ENCODE measurements at places on chromosomes 5 and 9.

GRCh38 chr9:119157196-119157595, 212.0 kb downstream of the BRINP1 start:
- DNase-seq, result no peak

- DNase-seq, result no peak
Measured at GRCh38 chr9:136423432-136424146, 13.1 kb downstream of the PMPCA start.

GRCh38 chr9:35757226-35757891, 3.3 kb upstream of the MSMP start:
- peak; percentile 23 for DNase-seq

- no peak for DNase-seq
Measured at GRCh38 chr9:31137176-31138160, 1247.0 kb upstream of the ACO1 start.

DNA sequence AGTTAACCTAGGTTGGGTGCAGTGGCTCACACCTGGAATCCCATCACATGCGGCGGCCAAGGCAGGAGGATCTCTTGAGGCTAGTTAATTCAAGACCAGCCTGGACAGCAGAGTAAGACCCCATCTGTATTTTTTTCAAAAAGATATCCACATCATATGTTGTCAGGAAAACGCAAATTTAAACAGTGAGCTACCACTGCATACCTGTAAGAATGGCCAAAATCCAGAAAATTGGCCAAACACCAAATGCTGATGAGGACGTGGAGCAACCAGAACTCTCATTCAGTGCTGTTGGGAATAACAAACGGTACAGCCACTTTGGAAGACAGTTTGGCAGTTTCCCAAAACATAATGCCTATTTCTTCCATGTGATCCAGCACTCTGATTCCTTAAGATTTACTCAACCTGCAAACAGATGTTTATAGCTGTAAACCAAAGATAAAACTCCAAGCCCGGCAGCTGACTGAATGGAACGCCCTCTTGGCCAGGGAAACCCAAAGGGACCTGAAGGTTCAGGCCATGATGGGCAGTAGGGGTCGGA, 12.4 kb downstream of the CEL start:
- DNase-seq, result no peak

DNA sequence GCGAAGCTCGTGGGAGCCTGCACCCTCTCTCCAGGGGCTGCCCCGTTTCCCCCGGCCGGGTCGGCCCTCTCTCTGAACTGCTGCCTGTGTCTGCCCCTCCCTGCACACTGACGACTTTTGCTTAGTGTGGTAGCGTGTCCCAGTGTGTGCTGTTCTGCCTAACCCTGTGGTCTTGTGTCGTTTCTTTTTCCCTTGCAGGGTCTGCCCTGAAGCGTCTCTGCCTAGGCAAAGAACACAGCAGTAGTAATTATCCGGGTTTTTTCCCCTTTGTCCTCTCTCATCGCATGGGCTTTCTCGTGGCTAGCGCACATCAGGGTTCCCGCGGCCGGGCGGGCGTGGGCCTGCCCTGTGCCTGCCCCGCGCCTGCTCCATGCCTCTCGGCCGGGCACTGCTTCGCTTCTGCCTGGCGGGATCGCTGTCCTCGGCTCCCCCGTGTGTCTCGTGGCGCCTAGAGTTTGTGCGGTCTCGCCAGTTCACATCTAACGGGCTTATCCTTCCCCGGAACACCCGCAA, 122.7 kb downstream of the WNK2 start:
- no peak for DNase-seq

DNA sequence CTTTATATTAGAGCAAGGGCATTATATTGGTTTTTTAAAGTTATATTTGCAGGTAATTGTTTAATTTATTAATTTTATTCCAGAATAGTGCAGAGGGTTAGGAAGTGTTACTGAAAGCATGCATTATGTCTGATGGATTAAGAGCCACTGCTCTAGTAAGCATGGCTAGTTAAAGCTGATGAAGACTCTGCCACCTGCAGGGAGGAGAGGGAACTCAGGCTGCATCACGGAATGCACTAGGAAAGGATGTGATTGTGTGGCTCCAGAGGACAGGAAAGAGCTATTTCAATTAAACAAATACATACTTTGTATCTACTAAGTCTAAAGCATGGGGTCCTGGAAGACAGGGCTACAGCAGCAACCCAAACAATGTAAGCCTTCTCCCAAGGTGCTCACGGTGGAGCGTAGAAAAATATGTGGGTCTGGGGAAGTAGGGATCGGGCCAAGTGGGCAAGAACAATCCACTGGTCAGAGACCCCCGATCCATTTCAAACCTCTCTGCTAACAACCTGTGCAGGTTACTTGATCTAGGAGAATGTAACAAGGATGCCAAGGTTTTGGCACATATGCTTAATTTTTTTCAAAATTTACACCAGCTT, 15.3 kb upstream of the GRXCR2 start:
- DNase-seq, result no peak

- no peak for DNase-seq
Measured at GRCh38 chr5:96172436-96172835, 210.8 kb upstream of the ELL2 start.

DNA sequence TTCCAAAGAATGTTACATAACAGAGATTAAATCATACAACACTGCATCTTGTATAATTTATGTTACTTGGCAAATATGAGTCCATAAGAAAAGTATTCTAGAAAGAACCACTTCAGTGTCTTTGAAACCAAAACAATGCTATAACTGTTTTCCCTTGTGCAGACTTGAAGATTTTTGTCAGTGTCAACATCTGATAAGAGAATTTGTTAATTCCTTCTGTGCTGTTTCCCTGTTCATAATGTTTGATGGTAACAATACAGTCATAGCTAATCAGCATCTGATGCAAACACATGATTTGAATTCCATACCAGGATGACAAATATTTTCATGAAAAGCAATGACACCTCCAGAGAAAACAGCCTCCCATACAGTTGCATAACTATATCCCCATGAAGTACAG, 306.8 kb downstream of the SEMA5A start:
- DNase-seq, result no peak

- DNase-seq, result peak; percentile 52
Measured at GRCh38 chr5:150789943-150790611, 11.5 kb downstream of the SMIM3 start.

DNA sequence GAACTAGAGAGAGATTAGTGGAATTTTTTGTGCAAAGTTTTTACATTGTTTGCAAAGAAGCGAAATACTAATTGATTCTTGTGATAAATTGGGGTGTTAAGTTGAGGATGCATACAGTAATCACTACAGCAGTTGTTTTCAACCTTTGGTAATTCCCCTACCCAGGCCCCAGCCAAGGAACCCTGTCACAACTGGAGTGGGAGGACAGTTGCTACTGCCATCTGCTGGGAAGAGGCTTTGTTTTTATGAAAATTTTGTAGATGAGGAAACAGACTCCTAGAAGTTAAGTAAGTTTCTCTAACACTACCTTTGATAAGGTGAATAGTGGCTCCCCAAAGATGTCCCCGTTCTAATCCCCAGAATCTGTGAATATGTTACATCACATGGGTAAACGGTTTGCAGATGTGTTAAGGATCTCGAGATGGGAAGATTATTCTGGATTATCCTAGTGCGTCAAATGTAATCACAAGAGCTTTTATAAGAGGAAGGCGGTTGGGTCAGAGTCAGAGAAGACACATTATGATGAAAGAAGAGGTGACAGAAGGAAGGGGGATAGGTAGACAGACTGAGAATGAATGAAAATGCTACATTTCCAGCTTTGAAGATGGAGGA, 34.0 kb upstream of the PPP1R2B start:
- DNase-seq, result no peak

GRCh38 chr9:75378036-75378435, 289.7 kb downstream of the OSTF1 start:
- no peak for DNase-seq

DNA sequence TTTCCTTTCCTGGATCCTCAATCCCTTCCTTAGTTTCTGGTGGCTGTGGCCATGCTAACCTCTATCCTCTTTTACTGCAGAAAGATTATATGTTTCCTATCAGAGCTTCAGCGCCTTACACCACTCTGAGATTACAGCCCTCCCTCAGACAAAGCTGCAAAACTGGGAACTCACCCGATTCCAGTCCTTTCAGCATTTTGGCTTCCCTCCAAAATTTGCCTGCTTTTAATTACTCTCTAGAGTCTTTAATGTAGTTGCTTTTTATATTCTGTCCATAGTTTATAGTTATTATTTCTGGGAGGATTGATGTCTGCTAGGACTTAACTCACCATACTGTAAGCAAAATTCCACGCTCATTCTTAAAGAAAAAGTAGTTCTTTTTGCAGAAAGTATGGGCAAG, 110.2 kb downstream of the NSG2 start:
- no peak for DNase-seq

DNA sequence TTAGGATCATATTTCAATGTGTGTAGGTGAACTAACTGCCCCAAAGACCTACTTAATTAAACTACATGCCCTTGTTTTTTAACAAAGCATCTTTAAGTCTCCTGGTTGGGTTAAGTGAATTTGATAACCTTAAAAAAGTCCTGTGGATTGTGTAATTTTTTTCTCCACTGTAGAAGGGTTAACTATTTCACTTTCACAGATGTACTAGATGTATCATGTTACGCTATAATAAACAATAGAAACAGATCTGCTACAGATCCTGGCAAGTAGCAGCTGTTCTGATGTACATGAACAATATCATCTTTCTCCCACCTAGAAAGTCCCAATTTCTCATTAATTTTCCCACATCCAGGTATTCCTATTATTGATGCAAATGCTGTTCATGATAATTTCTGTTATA, 18.9 kb downstream of the KIF24 start:
- DNase-seq, result no peak

DNA sequence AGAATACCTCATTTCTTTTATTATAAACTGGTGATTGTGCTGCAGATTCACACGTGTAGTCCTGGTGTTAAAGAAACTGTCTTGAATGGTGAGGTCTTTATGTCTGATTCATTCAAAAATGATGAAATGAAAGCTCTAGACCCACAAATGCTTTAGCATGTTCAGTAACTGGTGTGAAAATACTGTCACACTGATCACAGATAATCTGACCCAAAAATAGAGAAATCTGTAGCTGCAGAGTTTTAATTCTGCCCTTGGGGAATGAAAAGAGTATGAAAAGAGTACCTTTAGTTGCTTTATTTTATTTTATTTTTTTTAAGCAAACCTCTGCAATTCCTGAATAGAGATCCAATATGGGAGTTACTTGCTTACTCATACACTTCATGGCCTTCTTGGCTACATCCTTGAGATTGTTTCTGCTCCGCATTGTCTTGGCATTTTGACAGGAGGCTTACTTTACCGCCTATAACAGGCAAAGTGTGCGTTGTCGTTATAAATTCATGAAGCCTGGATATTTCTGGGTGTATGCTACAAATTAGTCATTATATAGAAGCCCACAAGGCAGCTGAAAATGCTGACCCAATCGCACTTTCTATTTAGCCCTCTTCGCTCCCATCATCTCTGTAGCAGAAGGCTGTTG, 2.7 kb downstream of the RGMB start:
- no peak for DNase-seq

DNA sequence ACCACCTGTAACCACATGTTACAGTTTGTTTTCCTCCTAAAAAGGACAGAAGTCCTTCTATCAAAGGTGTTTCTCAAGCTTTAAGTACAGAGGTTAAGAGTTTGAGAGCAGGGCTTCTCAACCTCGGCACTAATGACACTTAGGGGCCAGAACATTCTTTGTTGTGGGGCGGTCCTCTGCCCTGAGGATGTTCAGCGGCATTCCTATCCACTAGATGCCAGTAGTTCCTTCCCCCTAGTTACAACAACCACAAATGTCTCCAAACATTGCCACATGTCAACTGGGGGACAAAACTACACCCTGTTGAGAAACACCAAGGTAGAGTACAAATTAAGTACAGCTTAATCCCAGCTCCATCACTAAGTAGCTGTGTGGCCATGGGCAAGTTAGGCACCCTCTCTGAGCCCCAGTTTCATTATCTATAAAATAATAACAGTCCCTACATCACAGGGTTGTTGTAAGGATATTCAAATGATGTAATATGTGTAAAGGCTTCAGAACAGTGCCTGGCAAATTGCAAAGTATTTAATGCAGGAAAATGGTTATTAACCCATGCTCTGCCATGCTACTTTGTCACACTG, 44.6 kb downstream of the PIP5K1B start:
- no peak for DNase-seq

DNA sequence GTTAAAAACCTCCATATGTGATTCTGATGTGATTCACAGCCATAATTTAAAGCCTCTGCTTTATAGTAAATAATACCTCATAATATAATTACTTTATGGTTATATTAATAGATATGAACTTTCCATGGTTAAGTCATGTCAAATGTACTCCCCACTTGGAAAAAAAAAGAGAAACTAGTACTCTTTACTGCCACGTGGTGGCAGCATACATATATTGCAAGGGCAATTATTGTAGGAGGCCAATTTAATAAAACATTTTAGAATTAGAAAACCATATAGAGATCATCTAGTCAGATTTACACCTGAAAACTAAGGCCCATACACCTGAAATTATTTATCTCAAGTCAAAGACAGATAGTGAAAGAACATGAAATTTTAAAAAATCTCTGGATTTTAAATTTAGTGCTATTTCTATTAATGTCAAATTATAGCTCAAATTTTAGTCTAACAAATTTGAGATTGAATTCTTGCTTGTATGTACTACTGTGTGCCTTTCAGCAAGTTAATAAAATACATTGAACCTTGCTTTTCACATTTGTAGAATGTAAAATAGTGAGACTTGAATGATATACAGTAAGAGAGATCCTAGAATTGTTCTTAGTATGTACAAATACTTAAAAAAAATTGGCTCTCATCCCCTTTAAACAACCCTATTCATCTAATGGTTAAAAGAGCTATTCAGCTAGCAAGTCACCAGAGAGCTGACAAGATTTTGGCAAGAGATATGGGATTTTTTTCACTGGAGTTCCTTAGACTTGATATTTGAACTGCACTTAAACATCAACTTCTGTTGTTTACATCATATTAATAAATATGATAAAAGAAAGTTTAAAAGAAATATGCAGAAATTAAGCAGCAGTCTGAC, 603.8 kb downstream of the TLE4 start:
- DNase-seq, result no peak

DNA sequence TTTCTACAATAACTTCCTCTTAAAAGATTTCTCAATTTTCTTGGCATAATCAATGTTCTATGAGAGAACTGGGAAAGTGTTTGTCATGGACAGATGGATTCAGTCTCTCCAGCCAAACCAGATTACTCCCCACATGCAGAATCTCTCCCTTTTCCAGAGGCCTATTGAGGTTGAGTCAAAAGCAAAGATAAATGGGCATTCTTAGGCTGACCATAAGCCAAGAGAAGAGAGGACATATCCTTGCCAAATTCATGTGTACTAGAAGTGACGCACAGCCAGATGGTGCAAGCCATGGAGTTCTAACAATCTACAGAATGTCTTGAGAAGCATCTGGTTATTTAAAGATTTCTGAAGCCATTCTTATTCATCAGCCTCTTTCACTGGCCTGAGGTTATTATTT, 2115.0 kb downstream of the MAT2B start:
- no peak for DNase-seq
